ENCODE measurements at places on chromosomes 1 and 21.

GRCh38 chr1:182841368-182841988 lies 2.3 kb downstream of the DHX9 start:
- DNase-seq: no peak

DNA sequence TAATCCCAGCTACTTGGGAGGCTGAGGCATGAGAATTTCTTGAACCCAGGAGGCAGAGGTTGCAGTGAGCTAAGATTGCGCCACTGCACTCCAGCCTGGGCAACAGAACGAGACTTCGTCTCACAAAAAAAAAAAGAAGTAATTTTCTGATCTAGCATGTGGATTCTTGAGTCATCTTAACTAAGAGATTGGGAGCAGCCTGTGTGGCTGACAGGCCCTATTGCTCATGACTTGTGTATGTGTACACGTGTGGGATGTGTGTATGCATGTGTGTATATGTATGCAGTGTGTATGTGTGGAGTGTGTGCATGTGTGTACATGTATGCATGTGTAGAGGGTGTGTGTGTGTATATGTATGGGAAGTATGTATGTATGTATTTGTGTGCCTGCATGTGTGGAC lies 29.5 kb downstream of the DOP1B start:
- no peak for DNase-seq

DNA sequence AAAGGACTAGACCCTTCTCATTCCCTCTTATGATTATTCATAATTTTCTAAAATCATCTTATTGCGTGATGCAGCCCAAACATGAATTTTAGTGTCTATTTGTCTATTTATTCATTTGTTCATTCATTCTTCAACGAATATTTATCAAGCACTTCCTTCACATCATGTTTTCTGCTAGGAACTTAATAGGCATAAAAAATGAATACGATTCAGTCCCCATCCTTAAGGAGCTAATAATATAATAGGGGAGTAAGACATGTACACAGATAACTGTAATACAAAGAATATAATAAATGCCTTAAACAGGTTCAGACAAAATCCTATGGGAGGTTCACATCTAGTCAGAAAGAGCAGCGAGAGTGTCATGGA lies 20.2 kb downstream of the BCL9 start:
- no peak for DNase-seq

GRCh38 chr1:115237507-115237906 lies 100.5 kb downstream of the NGF start:
- DNase-seq: no peak

- DNase-seq: no peak
These were observed 22.0 kb downstream of the PANK4 start for GRCh38 chr1:2504225-2504948.

DNA sequence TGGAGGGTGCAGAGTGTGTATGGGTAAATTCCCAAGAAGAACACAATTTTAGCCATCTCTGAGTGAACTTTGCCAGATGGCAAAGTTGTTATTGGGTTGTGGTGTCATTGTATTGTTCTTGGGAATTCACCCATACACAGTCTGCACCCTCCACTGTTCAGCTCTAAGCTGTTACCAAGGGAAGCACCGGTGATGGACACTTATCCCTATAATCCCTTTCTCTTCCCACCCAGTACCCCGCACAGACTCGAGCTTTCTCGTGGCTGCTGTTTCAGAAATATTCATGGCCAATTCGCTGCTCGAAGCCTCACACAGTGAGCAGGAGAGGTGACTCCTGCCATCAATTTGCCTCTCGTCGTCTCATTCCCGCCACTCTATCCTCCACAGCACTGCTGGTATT lies 95.7 kb upstream of the PALMD start:
- no peak for DNase-seq

DNA sequence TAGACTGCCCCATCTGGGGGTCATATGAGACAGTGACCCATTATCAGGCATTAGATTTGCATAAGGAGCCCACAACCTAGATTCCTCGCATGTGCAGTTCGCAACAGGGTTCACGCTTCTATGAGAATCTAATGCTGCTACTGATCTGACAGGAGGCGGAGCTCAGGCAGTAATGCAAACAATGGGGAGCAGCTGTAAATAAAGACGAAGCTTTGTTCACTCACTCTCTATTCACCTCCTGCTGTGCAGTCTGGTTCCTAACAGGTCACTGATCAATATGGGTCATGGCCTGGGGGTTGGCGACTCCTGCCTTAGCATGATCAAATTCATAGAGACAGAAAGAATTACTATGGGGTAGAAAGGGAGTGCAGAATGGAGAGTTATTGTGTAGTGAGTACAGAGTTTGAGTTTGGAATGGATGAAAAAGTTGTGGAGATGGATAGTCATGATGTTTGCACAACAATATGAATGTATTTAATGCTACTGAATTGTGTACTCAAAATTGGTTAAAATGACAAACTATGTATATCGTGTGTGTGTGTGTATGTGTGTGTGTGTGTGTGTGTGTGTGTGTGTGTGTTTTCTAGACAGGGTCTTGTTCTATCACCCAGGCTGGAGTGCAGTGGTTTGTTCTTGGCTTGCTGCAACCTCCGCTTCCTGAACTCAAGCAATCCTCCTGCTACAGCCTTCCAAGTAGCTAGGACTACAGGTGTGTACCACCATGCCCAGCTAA lies 42.2 kb downstream of the BTF3L4 start:
- DNase-seq: no peak
